ENCODE measurements at places on chromosomes 4 and X.

- no peak for DNase-seq
Observed at GRCh38 chrX:42714981-42715700, 62.8 kb downstream of the PPP1R2C start.

DNA sequence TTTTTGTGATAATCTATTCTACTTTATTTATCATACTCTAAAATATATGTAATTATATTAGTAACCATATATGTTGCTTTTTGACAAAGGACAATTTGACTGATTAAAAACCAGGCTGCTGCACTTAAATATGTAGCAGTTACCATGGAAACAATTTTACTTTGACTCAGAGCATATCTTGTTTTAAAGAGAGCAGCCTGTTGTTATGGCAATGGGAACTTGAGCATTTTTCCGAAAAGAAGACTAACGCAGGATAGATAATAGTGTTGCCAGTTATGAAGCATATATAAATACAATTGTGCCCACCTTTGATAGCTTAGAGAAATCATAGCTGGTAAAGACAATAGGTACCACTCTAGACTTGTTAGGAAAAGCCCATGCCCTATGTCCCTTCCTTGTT lies 283.0 kb downstream of the GASK1B start:
- no peak for DNase-seq

GRCh38 chr4:143183513-143184216 lies 1.1 kb upstream of the USP38 start:
- no peak for DNase-seq

DNA sequence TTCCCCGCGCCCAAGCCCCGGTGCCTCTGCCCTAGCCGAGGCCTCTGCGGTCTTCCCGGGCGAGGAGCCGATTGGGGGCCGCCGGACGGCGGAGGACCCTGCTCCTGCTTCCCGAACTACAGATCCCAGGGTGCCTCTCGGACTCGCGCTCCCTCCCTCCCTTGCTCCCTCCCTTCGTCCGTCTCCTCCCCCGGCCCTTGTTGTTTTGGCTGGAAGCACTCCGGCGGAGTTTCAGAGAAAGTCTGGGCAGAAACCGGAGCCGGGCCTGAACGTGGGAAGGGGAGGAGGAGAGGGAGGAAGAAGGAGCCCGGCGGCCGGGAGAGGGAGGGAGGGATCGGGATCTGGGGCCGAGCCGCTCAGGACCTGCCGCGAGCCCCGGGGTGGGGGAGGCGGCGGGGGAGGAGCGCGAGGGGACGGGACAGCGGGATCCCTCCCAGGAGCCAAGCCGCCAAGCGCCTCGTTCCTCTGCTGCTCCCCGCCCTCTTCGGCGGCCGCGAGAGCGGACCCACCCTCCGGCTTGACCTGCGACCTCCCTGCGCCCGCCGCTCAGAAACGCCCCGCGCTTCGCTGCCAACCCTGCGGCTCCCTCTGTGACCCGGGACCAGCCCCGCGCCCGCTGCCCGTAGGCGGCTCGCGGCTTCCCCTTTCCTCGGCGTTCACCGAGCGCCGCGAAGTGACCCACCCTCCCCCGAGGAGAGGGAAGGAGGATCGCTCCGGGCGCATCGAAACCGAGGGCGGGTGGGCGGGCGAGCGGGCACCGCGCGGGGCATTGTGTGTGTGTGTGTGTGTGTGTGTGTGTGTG lies 496 bp upstream of the GAB1 start:
- peak; percentile 44 for DNase-seq

DNA sequence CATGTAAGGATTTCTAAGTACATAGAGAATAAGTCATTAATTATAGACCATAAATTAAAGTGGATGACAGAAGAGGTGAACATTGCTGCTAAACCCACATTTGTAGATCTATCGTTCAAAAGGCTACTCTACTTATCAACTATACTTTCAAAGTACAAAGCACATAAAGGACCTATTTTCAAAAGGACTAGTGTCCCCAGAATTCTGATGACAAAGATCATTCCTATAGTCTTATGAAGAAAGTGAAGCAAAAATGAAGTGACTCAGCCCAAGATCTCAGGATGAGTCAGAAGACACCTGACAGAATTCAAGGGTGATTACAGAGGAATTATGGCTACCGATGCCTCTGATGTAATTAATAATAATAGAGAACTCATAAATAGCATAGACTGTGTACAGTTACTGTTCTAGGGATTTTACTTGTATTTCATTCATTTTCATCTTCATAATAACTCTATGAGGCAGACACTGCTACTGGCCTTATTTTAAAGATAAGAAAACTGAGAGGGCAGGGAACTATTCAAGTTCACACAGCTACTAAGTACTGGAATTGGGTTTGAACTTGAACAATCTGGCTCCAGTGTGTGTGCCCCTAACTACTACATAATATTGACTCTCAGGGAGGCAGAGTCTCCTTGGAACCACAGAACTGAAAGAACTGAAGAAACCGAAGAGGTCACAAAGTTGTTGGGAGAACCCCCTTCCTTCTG lies 17.1 kb downstream of the USP46 start:
- no peak for DNase-seq

DNA sequence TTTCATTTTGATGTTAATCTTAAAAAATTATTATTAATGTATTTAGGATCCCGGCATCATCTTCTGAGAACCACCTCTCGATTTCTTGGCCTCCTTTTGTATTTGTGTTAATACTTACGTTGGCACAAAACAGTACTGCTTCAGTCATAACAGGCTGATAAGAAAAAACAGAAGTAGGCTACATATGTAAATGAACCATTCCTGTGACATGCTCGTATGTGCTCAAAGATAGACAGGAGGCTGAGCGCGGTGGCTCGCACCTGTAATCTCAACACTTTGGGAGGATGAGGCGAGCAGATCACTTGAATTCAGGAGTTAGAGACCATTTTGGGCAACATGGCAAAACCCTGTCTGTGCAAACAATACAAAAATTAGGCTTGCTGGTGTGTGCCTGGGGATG lies 109.4 kb upstream of the H2AZ1 start:
- no peak for DNase-seq

DNA sequence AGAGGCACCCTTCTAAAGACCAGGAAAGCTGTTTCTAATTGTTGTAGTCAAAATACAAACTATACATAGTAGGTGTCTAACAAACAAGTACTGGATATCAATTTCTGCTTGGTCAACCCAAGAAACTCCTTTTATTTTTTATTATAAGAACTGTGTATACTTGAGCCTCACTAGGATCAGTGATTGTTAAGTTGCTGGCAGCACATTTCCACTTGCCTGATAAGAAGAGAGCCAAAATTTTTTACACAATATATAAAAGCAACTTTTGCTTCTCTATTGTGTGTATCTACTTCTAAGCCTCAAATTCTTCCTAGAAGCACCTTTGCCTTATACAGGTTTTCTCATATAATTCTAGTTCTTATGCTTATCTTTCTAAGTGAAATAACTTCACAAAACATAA lies 703.0 kb upstream of the EPHA5 start:
- DNase-seq, result no peak

GRCh38 chr4:88752754-88753153 lies 55.1 kb upstream of the NAP1L5 start:
- no peak for DNase-seq

DNA sequence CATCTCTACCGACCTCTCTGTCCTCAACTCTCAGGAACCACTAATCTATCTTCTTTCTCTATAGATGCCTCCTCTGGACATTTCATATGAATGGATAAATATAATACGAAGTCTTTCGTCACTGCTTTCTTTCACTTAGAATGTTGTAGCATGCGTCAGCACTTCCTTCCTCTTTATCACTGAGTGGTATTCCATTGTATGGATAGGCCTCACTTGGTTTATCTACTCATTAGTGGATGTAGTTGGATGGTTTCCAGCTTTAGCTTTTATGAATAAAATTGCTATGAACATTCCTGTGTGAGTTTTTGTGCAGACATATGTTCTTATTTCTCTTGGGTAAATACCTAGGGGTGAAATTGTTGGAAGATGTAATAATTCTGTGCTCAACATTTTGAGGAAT lies 528.2 kb upstream of the FAT1 start:
- no peak for DNase-seq

DNA sequence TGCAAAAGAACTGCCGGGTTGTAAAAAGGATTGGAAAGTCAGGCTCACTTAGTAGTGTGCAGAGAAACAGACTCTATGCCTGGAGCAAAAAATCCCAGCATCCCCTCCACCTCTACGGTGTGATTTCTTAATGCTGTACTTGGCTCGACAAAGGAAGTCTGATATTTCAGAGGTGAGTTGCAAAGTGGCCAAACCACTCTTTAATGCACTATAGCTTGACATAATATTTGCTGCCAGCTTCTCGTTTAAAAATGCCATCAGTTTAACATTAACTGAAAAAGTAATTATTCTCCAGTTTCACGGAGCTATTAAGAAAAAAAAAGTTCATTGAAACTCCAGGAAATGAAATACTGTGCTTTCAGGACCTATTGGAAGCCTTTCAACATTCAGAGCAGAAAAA lies 448.3 kb upstream of the ZFP42 start:
- no peak for DNase-seq

GRCh38 chr4:163764569-163764968 lies 270.1 kb downstream of the TMA16 start:
- DNase-seq, result no peak

DNA sequence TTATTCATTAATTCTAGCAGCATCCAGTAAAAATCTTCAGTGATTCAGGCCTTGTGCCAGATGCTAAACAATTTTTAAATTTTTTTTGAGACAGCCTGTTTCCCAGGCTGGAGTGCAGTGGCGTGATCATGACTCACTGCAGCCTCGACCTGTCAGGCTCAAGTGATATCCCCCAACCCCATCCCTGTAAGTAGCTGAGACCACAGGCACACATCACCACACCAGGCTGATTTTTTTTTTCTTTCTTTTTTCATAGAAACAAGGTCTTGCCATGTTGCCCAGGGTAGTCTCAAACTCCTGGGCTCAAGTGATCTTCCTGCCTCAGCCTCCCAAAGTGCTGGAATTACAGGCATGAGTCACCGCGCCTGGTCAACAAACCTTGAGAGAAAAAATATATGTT lies 705.5 kb downstream of the ARAP2 start:
- DNase-seq, result no peak

DNA sequence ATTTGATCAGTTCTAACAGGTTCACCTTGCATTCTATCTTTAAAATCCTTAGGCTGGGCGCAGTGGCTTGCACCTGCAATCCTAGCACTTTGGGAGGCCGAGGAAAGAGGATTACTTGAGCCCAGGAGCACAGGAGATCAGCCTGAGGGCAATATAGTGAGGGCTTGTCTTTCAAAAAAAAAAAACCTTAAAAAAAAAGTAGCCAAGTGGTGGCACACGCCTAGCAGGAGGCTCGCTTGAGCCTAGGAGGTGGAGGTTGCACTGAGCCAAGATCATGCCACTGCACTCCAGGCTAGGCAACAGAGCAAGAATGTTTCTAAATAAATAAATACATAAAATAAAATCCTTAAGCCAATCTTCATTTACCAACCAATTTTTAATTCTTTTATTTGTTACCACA lies 75.6 kb downstream of the PRSS12 start:
- no peak for DNase-seq

DNA sequence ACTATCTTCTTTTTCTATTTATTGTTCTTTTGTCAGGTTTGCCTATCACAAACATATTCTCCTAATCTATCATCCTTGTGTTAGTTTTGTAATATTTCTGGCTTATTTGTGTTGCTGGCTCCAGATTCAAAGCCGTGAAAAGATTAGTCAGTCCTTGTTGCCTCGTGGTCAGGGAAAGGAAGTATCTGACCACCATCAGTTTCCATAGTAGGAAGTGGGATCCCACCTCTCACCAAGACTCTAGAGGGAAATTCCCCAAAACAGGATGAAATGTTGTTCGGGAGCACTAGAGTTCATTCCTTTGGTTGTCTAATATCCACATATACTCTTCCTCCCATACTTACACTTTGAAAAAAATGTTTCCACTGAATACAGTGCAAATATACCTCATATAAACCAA lies 131.0 kb upstream of the HUWE1 start:
- no peak for DNase-seq

- DNase-seq, result no peak
Observed at GRCh38 chrX:67635424-67635823, 91.6 kb downstream of the AR start.

DNA sequence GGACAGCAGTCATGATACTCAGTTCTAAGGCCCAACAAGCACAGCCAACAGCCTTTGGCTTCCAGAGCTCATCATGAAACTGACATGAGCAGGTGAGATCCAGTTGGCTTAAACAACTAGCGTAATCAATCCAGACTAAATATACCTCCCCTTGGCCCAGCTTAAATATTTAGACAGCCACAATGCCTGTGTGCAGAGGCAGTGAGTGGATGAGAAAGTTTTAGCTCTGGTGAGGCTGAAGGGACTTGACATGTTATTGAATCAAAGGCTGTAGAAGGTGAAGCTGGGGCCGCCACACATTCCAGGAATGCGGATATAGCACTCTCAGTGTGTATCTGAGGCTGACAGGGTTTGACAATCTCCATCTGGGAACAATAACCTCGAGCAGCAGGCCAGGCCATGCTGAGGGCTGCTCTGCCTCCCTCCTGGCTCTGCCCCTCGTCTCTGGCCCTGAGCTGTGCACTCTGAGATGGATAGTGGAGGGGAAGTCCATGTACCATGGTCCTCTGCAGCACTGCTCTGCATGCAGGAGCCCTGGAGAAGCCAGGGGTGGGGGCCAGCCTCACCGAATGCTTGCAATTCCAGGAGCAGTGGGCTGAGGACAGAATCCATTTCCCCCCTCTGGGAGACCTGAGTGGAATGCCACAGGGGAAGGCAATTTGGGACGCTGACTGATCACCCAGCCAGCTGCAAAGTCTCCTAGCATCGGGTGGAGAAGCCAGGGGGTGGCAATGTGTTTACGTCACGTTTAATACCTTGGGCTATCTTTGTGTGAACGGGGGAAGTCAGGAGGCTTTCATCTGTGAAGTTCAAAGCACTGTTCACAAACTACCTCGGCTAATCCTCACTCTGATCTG lies 37.3 kb upstream of the RASL11B start:
- DNase-seq, result no peak

- DNase-seq, result no peak
Observed at GRCh38 chr4:52943677-52944076, 81.6 kb downstream of the RASL11B start.

DNA sequence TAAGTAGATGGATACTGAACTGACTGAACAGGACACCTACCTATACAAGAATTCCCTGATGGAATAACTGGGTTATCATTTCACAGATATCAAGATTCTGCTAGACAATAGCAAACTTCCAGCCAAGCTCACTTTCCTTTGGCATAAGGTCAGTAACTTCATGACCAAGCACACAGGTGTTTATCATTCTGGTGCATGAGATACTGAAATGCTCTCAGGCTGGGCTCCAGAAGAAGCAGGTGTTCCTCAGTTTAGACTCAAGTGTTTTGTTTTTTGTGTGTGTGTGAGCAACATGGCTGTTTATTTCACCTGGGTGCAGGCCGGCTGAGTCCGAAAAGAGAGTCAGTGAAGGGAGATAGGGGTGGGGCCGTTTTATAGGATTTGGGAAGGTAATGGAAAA lies 201.5 kb upstream of the SPOCK3 start:
- DNase-seq, result no peak

GRCh38 chrX:76029385-76029784 lies 143.5 kb upstream of the PBDC1 start:
- no peak for DNase-seq

DNA sequence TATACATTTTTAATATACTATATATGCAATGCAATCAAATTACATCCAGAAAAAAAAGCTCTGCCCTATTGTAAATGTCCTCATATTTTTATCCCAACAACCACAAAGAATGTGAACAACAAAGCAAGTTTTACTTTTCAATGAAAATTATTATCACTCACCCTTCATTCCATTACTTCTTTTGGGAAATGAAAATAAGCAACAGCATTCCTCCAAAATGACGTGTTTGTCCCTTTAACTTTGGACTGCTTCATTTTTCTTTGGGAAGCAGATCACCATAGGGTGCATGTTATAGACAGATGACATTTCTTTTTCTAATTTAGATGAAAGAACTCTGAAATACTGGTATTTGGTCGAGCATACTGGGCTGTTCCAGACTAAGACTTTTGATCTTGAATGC lies 667.1 kb upstream of the BOD1L1 start:
- no peak for DNase-seq
